ENCODE measurements at places on chromosomes 7 and 10.

DNA sequence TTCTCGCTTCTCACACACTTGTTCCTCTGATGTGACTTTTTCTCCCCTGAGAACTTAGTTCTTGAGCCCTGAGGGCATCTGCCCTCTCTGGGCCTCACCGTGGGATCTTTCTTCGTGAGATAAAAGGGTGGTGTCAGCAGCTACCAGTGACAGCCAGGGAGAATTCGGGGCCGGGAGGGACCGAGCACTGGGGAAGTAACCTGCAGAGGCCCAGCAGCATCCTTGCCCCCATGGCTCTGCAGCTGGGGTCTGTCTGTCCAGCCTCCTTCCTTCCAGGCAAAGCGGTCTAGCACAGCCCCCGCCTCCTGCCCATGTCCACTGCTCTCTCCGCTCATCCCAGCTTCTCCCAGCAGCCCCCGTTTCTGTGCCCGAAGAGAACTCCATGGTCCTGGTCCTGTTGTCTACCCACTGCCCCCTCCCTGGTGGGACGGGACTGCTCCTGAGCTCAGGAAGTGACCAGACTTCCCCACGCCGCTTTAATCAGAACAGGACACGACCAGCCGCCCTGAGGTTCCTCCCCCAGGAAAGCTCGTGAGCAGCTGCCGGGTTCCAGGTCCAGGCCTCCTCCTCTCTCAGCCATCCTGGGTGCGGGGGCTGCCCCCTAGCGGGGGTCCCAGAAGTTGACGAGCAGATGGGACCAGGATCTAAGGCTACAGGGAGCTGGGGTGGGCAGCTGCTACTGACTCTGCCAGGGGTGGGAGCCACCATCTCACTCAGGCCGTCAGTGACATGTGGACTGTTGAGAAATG, 187.5 kb downstream of the WDR37 start:
- DNase-seq = no peak

- no peak for DNase-seq
Observed at GRCh38 chr10:84158550-84158949, 15.1 kb upstream of the GPR15LG start.

GRCh38 chr7:127666602-127667001, 14.6 kb downstream of the SND1 start:
- DNase-seq = peak; percentile 14

GRCh38 chr7:30175180-30175579, 40.4 kb downstream of the MTURN start:
- peak; percentile 22 for DNase-seq

GRCh38 chr7:16563281-16564022, 36.8 kb downstream of the LRRC72 start:
- DNase-seq = peak; percentile 21

DNA sequence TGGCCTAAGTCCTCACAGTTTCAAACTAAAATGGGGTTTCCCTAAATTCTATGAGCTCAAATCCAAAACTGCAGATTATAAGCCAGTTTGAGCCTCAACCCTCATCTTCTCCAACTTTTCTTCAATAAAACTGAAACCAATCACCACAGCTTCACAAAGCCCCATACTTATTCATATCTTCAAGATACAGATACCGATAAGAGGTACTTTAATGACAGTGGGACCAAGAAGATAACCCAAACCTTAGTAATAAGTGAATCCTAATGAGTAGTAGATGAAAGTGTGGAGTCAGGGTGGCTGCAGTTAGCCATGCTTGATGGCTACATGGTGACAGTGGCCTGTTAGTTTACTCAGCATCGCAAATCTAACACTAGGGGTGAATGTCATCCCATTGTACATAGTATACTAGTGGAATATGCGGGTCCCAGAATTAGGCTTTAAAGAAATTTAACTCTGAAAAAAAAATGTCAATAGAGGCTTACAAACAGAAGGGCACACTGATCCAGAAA, 395.8 kb upstream of the PHF14 start:
- DNase-seq = no peak

GRCh38 chr7:69334701-69335100, 263.6 kb upstream of the AUTS2 start:
- DNase-seq = no peak

- DNase-seq = no peak
Observed at GRCh38 chr7:116449950-116450349, 49.6 kb upstream of the CAV2 start.

- DNase-seq = no peak
Observed at GRCh38 chr7:148715027-148715426, 16.3 kb downstream of the CUL1 start.

DNA sequence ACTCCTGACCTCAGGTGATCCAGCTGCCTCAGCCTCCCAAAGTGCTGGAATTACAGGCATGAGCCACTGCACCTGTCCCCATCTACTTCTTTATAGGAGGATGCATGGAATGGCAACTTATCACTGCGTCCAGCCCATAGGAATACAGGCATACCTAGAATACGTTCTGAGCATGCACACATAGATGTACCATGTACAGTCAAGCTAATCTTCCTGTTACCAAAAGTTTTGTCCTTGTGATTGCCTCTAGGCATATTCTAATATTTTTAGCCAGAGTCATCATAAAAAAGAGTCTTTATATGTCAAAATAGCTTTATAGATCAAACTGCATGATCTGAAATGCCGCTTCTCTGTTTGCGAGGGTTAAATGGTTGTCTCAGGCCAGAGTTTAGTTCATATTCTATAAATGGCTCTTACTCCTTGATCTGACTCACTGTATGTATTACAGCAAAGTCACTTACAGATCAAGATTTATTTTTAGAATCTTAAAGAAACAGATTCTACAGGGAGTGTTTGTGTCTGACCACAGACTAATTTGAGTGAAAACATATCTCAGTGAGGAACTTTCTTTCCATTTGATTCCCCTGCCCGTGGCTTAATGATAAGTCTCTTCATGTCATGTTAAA, 210.9 kb downstream of the CREB5 start:
- peak; percentile 29 for DNase-seq

DNA sequence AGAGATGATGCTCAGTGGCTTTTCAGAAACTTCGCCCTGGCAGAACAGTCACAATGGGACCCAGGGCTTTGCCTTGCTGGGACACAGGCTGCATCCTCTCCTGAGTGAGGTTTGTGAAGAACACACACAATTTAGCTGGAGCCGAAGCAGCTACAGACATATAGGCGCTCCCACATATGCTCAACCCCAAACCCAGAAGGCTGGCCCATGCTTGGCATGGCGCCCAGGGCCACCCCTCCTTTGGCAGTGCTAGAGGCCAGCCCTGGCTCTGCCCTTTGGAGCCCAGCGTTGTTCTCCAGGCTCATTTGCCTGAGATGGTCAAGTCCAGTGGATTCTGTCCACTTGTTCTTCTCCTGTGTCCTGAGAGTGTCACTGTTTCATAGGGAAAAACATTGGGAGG, 94.4 kb downstream of the WDFY4 start:
- DNase-seq = no peak

DNA sequence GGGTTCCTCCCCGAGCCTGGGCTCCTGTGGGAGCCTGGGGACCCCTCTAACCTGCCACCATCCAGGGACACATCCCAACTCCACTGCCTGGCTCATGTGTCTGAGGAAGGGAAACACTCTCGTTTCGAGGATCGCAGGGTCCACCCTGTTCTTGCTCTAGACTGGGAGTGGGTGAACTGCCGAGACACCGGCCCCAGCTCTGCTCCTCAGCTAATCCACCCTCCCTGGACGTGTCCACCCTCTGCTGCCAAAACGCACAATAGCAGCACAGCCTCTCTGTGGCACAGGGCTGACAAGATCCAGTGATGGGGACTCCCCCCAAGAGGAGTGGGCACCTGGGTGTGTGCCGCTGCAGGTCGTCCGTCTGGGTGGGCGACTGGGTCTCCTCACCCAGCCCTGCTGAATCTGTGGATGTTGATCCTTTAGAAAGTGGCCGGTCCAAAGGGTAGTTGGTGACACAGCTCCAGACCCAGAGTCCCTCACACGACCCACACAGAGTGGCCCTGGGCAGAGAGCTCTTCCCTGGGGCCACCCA, 65.2 kb upstream of the FAM20C start:
- no peak for DNase-seq

- no peak for DNase-seq
Observed at GRCh38 chr7:101411508-101411874, 48.8 kb downstream of the COL26A1 start.

DNA sequence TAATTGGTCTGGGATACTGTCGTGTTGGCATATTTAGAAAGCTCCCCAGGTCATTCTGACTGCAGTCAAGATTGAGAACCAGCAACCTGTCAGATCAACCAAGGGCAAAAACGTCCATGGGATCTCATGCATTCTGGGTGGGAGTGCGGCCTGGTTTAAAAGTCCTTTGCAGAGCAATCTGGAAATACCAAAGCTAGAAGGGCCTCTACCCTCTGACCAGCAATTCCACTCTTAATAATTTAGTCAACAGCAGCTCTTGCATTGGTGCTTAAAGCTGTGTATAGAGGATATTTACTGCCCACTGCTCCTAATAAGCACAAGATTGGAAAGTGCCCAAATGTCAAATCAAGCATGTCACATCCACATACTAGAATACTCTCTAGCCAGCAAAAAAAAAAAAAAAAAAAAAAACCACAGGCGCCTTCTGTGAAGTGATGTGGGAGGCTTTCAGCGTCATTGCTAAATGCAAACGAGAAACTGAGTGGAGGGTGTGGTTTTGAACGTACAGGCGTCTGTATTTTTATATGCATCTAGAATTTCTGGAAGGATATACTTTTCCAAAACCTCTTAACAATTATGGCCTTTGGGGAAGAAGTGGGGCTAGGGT, 44.8 kb upstream of the HSPA12A start:
- no peak for DNase-seq

GRCh38 chr10:124345521-124345920, 73.2 kb downstream of the OAT start:
- no peak for DNase-seq

DNA sequence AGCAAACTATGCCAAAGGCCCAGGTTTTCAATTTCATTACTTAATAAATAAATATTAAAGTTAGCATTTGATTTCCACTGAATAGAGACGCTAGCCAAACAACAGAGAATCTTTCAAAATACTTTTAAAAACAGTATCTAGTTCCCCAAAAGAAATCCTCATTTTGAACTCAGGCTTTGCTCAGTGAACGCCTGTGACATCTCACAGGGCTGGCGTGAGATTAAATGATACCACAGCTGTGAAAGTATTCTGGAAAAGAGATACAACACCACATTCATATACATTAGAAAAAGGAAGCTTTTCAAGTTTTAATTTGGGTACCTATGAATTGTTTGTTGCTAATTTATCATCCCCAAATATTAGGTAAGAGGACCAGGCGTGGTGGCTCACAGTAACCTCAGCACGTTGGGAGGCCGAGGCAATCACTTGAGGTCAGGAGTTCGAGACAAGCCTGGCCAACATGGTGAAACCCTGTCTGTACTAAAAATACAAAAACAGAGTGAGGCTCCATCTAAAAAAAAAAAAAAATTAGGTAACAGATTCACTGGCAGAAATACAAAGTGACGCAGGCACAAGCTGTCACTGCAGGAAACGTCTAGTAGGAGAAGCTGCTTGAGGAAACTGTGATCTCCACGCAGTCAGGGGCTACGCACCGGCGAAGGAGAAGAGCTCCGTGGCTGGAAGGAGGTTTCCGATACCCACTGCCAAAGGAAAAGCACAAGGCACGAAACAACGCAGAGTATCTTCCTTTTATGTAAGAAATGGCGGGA, 50.0 kb downstream of the AMZ1 start:
- DNase-seq = no peak

DNA sequence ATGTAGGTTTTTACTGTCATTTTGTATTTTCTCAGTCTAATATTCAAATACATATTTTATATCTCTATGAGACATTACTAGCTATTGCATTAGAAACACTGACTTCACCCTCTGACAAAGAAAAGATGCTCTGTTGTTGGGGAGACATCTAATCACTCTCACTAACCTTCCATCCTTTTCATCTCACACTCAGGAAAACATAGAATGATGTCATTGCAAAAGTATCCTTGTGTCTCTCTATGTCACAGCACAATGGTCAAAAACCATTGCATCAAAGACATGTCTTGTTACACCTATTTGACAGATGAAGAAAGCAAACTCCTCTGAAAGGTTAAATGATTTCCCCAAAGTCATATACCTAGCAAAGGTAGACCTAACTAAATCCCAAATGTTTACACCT, 231.3 kb upstream of the PTN start:
- DNase-seq = peak; percentile 14

- DNase-seq = peak; percentile 10
Observed at GRCh38 chr10:91415816-91416215, 5.7 kb downstream of the HECTD2 start.

DNA sequence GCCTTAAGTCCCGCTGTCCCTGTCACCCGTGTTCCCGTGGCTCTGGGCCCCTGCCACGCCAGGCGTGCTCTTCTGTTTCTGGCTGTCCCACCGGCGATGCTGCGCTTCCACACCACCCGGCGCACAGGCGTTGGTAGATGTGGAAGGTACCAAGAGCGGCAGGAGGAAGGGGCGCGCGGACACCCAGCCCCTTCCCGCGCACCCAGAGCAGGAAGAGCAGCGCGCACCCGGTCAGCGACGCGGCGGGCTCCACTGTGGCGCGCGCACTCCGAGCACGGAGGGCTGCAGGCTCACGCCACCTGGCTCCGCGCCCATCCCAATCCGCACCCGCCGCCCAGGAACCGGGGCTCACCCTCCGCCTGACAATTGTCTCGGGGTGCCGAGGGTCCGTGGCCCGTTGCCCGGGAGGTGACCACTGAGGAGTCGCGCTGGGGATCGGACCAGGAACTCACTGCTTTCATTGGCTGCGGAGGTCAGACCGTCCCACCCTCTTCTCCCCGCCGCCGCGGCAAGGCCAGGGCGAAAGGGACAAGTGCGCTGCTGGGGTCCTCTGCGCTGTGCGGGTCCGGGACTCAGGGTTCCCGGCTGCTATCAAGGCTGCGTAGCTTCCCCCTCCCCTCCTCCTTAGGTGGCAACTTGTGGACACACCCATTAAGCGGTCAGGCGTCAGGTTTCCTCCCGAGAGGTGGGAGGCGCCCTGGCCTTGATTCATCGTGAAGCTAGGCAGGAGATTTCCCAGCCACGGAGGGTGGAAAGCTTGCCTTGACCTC, 121.6 kb upstream of the ZNF92 start:
- DNase-seq = peak; percentile 8

DNA sequence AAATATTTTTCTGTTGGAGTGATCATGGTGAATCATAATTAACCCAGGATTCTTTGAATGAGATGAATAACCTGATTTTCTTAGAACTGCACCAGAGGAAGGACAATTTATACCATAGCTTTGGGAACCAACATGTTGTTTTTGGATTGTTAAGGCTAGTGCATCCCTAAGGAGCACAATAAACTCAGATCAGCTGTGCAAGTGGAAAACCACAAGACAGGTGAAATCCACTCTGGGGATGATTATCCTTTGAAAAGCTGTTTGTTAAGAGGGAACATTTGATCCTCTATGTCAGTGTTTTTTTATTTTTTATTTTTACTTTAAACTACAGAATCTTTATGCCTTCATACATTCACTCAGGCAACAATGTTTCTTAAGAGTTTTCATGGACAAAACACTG, 232.1 kb upstream of the PCLO start:
- DNase-seq = no peak
